ENCODE measurements at places on chromosomes 6 and 20.

DNA sequence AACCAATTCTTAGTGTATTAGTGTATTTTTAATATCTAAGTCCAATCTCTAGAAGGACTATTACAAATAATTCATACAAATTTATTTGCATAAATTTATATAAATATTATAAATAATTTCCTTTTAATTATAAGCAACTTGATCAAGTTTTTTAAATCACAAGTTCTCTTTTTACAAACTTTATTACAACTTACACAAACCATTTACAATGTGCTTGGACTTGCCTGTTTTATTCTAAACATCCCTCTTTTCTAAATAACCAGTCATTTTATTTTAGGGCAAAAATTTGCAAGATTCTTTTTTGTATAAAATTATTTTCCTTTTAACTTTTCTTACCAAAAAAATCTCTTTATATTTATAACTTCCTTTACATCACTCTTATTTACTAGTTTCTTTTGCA, 83.5 kb upstream of the SYNCRIP start:
- no peak for DNase-seq

- DNase-seq: no peak
Observed at GRCh38 chr20:44888226-44889103, 3.0 kb downstream of the YWHAB start.

- DNase-seq: no peak
Observed at GRCh38 chr20:740162-740561, 28.1 kb downstream of the SLC52A3 start.

DNA sequence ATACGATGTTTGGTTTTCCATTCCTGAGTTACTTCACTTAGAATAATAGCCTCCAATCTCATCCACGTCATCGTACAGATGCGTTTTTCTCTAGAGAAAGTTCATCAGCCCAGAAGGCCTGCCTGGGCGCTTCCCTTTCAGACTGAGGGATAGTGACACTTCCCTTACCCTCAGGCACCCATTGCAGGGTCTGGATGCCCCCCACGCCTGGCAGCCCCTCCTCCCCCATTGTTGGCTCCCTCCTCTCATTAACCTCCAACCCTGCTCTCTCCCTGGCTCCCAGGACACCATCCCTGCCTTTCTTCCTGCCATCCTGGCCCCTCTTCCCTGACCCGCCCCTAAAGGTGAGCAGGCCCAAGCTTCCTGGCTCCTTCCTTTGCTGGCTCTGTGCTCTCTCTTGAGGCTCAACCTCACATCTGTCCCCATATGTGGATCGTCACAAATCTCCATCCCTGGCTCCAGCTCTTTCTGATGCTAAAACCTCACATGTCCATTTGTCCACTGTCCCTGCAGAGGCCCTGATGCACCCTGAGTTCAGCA, 145.2 kb downstream of the SYCP2 start:
- DNase-seq: no peak
